ENCODE measurements at places on chromosomes 5 and 9. TPM values are rescaled to one million over a fixed set of nuclear protein-coding genes. Genes with fewer than 3 reads are reported as not detected.

The UHRF2 gene
- total RNA-seq: 59.8 TPM

The STPG3 gene
- total RNA-seq: not detected

The PCDHA12 gene
- not detected for total RNA-seq

The RIMOC1 gene
- 11.4 TPM for total RNA-seq

The RPL7A gene
- total RNA-seq: 1,981 TPM

The SHROOM1 gene
- 1.5 TPM for total RNA-seq

The SPATA31C1 gene
- not detected for total RNA-seq

The SLC6A18 gene
- total RNA-seq: not detected

The SMIM33 gene
- total RNA-seq: under 0.01 TPM

The ELOVL7 gene
- total RNA-seq: 0.51 TPM

The SH3GL2 gene
- not detected for total RNA-seq

The RNF224 gene
- total RNA-seq: not detected

The SPINK13 gene
- not detected for total RNA-seq

The ARL14EPL gene
- under 0.01 TPM for total RNA-seq

The FBN2 gene
- 0.13 TPM for total RNA-seq

The HSPB3 gene
- not detected for total RNA-seq

The SPEF2 gene
- total RNA-seq: 0.13 TPM

The C9 gene
- under 0.01 TPM for total RNA-seq

The ANKRD34B gene
- not detected for total RNA-seq

The MAML1 gene
- total RNA-seq: 9.9 TPM

The NEUROG1 gene
- not detected for total RNA-seq

The AQP3 gene
- 0.25 TPM for total RNA-seq

The SVEP1 gene
- total RNA-seq: under 0.01 TPM

The LECT2 gene
- not detected for total RNA-seq

The CYLC2 gene
- not detected for total RNA-seq

The CTXN3 gene
- total RNA-seq: not detected

The MAT2B gene
- 92.3 TPM for total RNA-seq

The PCDHB15 gene
- 0.26 TPM for total RNA-seq

The N4BP3 gene
- total RNA-seq: 22.2 TPM

The DIRAS2 gene
- total RNA-seq: 0.39 TPM

The ACOT12 gene
- not detected for total RNA-seq

The ACTBL2 gene
- total RNA-seq: not detected
